ENCODE measurements at places on chromosomes 2 and 18.

DNA sequence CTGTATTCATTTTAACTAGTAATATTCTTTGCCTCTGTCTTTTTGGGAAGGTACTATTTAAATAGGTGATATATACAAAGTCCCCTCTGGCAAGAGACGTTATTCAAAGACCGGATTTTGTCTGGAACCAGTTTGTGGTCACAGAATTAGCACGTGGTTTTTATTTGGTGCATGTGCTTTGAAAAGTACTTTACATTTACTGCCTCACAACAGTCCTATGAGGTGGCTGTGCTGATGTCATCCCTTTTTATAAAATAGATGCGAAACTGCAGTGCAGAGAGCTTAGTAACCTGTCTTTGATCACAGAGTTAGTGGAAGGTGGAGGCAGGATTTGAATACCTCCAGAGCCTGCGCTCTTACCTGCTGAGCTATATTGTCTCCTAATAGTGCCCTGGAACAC is 4.0 kb downstream of the LPIN1 start:
- peak; percentile 81 for DNase-seq

GRCh38 chr2:222709191-222709891 is 37.9 kb downstream of the MOGAT1 start:
- DNase-seq = peak; percentile 40

DNA sequence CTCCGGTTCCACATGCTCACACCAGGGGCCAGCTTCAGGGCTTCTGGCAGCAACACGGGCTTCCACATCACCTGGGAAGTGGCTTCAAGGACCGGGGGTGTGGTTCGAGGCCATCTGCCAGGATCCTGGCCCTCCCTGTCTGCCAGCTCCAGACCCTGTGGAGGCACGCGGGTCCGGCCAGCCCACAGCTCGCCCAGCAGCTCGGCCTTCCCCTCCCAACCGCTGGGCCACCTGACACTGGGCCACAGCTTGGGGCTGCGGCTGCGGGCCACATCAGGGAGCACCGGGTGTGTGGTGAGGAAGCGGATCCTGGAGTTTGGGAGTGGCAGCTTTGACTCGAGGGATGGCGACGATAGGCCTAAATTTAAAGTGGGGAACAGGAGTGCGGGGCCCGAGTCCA is 7.0 kb downstream of the C2orf81 start:
- no peak for DNase-seq

GRCh38 chr2:2182551-2183071 is 148.5 kb downstream of the MYT1L start:
- no peak for DNase-seq

DNA sequence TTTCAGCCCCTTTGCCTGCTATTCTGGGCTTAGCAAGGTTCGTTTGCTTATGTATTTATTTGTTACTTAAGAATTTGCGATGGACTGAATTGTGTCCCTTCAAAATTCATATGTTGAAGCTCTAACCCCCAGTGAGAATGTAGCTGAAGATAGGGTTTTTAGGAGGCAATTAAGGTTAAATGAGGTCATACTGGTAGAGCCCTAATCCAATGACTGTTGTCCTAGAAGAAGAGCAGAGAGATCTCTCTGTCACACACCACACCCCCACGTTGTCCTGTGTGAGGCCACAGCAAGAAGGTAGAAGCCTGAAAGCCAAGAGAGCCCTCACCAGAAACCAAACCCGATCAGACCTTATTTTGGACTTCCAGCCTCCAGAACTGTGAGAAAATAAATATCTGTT is 66.7 kb downstream of the KIAA1328 start:
- no peak for DNase-seq

GRCh38 chr18:54389143-54389505 is 31.4 kb downstream of the C18orf54 start:
- no peak for DNase-seq

DNA sequence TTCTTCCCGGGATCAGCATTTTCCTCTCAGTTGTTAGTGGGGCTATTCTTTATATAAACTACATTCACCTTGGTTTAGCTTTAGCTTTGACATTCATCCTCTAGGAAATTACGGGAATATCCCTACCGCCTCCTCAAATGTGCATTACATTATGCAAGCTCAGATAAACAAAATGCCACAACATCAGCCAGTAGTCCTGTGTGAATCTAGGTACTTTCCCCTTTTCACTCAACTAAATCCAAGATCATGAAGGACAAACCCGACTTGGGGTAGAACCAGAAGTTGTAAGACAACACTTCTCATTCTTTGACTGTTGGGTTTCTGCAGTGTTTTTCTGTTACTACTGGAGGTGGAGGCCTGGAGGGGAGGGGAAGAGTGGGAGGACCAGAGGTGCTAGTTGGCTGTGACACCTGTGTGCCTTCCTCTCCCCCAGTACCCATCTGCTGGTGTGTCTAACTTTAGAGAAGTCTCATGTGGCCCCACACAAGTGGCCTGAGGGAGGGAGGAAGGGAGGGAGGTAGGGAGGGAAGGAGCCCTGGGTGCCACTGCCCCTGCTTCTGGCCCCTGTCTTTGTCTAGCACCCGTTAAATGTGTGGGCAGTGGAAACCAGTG is 84.8 kb upstream of the BCL2L11 start:
- DNase-seq = no peak

- DNase-seq = peak; percentile 53
Measured at GRCh38 chr18:62982600-62983251, 267.4 kb downstream of the PHLPP1 start.

- DNase-seq = no peak
Measured at GRCh38 chr2:190173392-190173791, 110.9 kb upstream of the MSTN start.

GRCh38 chr2:75609937-75610508 is 36.6 kb upstream of the MRPL19 start:
- no peak for DNase-seq

DNA sequence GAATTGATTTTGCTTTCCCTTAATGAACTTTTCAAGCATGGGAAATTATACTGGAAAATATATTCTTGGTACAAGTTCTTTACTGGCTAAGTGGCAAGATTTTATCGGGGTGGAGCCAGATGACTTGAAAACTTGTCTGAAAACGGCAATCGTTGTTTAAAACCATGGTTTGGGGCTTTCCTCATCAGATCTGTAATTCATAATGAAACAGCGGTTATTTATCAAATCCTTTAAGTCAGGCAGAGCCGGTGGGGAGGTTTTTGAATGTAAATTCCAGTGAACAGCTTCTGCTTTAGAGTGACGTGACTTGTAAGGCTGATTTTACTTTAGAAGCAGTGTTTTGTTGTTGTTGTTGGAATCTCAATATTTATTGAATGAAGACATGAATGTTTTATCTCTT is 2.6 kb downstream of the SEC11C start:
- no peak for DNase-seq

DNA sequence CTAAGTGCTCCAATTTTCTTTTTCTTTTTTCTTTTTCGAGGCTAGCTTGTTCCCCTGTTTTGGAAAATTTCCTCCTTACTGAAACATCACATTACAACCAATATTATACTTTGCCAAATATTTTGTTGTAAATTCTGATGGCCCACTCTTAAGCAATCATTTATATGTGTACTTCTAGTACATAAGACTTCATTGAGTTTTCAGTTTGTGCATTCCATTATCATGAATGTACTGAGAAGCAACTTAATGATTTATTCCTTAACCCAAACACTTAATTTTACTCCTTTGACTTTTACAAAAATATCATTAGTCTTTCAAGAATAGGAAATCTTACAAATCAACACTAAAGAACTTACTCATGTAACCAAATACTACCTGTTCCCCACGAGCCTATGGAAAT is 242.4 kb downstream of the ARHGAP15 start:
- DNase-seq = no peak

DNA sequence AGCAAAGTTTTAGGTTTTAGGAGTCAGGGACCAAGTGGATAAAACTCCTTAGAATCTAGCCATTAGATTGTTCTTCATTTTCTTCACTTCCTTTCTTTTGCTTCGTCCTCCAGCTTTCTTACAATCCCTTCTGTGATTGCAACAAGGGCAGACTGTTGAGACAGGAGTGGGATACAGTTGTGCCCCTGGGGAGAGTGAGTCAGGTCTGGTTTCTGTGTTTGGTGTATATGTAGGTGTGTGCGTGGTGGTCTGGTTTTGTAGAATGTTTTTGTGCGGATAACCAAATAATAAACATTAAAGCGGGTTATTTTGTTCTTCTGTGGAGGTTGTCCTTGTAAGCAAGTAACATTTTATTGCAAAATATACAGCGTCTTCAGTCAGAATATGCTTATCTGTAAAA is 7.3 kb downstream of the INSIG2 start:
- DNase-seq = no peak

- DNase-seq = peak; percentile 33
Measured at GRCh38 chr2:182941919-182942318, 75.5 kb upstream of the FRZB start.

GRCh38 chr2:103873716-103874351 is 980.1 kb upstream of the POU3F3 start:
- no peak for DNase-seq

DNA sequence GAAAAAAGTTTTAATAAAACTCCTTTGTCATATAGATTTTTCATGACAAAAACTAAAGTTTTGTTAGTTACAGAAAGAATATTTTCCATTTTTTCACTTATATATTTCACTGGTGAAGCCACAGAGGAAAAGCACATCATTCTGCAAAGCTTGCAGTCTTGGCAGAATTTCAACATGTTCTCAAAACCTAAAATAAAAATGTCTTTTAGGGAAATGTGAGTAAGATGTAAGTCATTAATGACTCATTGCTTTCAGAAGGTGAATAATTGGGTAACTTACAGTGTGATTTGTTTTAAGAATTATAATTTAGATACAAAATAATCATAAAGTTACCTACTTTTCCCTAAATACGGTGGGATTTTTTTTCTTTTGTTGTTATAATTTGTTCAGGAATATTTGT is 43.4 kb upstream of the TNFRSF11A start:
- DNase-seq = no peak

- no peak for DNase-seq
Measured at GRCh38 chr2:96556441-96557330, 20.1 kb downstream of the ARID5A start.

DNA sequence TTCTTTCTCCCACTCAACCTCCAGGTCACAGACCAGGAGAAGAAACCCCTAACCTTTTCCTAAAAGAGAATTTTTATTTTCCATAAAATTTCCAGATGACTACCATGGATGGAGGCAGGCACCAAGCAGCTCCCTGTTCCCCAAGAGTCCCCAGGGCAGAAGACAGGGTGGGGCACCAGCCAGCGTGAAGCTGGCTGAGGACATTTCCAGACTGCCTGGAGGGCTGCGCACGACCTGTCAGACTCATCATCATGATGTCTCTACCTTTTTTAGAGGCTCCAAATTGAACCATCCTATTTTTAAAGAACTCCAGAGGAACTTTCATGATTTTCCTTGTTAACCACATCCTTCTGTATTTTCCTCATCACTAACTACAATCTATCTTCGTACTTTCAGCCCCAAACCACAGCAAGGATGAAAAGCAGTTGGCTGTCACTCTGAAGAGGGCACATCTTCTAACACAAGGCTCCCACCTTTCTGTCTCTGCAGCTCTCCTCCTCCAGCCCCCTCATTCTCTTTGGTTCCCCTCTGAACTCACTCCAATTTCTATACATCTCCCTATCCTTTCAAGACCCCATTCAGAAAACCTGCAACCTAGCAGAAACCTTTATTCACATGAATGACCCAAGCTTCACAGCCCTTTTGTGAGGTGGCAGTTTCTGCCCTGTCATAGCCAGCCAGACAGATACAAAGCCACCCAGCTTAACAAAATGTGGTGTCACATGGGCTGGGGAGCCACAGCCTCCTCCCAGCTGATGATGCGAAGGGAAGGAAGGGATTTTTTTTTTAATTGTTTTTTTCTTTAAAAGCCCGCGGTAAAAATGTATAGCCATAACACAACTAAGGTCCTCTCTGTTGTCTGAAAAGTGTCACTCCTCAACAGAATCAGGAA is 11.1 kb downstream of the AMMECR1L start:
- DNase-seq = peak; percentile 70

DNA sequence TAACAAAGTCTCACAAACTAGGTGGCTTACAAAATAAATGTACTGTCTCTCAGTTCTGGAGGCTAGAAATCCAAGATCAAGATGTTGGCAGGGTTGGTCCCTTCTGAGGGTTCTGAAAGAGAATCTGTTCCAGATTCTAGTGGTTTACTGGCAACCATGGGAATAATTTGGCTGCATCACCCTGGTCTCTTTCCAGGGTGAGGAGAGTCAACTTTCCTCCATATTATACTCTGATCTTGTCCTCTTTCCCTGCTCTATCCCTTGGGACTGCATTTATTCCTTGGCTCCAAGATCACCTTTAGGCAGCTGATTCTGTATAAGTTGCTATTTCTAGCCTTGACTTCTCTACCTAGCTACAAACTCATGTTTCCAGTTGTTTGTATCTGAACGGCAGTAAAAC is 35.2 kb downstream of the SLC40A1 start:
- no peak for DNase-seq

GRCh38 chr18:9775178-9775577 is 67.1 kb downstream of the RAB31 start:
- DNase-seq = no peak

DNA sequence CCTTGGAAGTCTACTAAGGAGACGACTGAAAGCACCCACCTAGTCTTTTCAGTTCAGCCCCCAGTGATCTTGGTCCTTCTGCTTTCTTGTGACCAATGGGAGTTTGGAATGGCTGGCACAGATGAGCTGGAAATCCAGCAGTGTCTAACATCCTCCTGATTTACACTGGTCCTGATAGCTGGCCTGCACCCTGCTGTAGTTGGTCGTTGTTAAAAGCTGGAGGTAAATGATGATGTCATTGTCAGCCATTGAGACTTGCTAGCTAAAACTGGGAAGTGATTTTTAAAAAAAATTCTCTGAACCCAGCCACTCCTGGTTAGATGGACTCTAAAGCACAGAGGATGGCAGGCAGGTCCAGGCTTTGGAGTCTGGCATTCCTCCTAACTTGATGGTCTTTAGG is 19.3 kb downstream of the CCT7 start:
- no peak for DNase-seq

DNA sequence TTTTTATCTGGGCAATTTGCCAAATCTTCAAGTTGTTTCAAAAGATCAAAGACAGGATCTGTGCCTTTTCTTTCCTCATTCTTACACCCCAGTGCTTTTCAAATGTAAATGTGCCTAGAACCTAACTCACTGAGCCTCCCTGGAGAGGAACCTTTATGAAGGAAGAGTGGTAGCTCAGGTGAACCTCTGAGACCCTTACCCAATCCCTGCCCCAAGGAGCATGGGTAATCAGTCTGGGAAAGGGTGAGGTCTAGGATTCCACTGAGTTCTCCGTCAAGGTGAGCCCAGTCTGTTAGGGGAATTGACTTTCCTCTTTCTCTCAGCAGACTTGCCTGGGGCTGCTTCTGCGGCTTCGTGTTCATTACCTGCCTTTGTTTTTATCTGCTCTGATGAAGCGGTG is 88.1 kb upstream of the MAP4K4 start:
- DNase-seq = no peak

DNA sequence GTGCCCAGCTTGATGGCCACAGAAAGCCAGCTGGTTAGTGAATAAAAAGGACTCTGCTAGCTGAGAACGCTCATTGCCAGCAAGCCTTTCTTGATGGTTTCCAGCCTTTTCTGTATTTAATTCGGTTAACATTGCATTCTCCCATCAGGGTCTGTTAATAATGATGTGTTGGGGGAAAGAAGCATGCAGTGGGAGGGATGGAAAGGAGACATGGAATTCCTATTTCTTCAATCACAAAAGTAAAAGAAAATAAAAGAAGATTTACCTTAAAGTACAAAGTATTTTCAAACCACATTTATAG is 141.9 kb upstream of the RBBP8 start:
- DNase-seq = no peak

GRCh38 chr2:206457188-206457634 is 13.9 kb downstream of the ADAM23 start:
- no peak for DNase-seq

Data from common myeloid progenitor, CD34-positive (primary cell).